Activated naive CD4-positive, alpha-beta T cell (primary cell): ENCODE measurements at places on chromosomes 5 and 9.

DNA sequence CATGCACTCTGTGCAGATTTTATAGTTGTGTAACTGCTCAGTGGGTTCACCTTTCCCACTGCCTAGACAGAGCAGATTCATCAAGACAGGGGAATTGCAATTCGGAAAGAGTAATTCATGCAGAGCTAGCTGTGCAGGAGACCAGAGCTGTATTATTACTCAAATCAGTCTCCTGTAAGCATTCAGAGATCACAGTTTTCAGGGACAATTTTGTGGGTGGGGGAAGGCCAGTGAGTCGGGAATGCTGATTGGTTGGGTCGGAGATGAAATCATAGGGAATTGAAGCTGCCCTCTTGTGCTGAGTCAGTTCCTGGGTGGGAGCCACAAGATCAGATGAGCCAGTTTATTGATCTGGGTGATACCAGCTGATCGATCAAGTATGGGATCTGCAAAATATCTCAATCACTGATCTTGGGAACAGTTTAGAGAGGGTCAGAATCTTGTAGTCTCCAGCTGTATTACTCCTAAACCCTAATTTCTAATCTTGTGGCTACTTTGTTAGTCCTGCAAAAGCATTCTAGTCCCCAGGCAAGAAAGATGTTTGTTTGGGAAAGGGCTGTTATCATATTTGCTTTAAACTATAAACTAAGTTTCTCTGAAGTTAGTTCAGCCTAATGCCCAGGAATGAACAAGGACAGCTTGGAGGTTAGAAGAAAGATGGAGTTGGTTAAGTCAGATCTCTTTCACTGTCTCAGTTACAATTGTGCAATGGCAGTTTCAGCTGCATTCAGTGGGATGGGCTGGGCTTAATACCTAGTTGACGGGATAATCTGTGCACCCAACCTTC is 12.7 kb upstream of the SVEP1 start:
- DNase-seq: no peak

DNA sequence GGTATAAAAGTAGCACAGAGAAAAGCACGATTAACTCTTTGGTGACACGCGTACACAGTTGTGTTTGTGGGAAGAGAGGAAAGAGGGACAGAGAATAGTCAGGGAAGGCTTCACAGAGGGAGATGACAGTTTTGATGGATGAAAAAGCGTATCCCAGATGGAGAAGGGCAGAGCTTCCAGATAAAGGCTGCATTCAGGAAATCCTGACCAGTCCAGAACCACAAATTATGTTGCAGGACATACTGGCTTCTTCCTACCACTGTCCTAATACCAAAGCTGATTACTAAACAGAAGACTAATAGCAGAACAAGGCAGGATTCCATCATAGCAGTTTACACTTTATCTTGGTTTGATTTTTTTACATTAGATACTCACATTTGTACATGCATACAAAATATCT is 34.5 kb downstream of the SLC31A2 start:
- DNase-seq: no peak

DNA sequence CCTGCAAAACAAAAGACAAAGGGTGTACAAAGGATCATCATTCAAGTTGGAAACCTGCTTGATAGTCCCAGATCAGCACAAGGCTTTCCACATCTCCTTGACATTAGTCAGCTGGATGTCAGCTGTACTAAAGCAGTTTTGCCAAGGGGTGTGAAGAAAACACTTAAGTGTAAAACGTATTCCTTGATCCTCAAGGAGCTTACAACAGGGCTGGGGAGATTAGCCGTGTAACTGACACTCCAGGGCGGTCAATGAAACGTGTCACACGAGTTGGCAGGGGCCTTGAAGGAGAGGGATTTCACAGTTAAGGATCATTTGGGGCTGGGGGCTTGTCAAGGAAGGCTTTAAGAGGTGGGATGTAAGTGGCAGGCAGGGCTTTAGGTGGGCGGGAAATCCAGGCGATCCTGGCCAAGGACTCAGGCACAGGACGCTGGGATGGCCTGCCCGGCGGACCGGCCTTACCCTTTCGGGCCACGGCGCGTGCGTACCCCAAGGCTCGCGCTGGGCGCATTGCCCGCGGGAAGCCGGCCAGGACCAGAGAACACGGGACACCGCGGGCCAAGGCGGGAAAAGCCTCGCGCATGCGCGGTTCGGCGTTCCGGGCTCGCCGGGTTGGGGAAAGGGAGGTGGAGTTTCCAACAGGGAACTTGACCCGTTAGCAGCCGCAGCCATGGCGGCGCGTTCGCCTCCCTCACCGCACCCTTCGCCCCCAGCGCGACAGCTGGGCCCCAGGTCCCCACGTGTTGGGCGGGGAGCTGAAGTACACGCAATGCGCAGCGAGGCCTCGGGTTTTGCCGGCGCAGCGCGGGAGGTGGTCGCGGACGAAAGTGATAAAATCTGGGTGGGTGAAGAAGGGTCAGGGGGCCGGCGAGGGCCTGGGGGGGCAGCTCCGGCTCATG is at the start of gene CNTLN:
TSS of gene CNTLN (plus strand) at position 645 of the 899 bp plus-strand sequence. CDS start at position 671, 26 bp downstream.
- DNase-seq: no peak

DNA sequence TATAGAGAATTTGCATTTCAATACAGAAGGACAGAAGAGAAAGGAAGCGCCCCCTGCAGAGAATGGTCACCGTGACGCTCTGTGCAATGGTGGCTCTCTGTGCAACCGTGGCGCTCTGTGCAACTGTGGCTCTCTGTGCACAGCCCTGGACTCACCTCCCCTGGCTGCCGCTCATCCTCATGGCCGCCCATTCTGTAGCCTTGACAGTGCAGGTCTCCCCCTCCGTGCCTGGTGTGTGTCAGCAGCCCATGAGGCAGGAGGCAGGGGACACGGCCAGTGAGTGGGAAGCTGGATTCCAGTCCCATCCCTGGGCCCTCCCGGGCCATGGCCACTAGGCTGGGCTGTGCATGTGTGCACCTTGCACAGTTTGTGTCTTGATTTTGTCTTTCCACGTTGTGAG is 12.0 kb downstream of the EXOC3 start:
- DNase-seq: no peak

DNA sequence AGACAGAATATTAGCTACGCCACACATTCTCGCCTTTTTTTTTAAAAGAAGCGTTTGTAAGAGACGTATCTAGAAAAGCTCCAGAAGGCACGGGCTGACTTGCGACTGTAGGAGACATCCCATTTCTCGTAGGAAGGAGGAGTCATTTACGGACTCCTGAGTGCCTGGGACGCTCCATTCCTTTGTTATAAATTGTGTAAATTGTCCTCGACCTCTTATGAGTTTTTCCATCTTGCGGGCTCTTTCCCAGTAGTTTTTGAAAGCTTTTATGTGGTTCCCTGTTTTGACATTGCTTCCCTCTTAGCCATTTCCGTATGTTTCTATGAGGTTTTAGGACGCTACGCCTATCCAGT is 1.0 kb downstream of the RABL6 start:
- no peak for DNase-seq

DNA sequence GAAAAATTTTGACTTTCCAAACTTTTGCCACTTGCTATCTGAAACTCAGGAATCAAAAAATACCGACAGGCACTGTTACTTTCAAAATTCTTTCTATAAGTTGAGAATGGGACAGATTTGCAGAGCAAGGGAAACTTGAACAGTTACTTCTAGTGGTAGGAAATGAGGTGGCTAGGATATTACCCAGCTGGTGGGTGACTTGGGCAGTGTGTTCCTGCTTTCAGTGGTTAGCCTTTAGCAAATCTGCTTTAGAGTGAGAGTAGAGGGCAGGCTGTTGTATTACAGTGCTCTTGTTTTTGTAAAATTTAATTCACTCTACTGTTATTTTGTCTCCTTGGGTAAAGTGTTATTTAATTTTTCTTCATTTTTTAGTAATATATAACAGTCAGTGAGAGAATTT is 40.2 kb upstream of the ROPN1L start:
- DNase-seq: no peak

GRCh38 chr5:150073677-150074076 is 12.7 kb downstream of the CSF1R start:
- no peak for DNase-seq

DNA sequence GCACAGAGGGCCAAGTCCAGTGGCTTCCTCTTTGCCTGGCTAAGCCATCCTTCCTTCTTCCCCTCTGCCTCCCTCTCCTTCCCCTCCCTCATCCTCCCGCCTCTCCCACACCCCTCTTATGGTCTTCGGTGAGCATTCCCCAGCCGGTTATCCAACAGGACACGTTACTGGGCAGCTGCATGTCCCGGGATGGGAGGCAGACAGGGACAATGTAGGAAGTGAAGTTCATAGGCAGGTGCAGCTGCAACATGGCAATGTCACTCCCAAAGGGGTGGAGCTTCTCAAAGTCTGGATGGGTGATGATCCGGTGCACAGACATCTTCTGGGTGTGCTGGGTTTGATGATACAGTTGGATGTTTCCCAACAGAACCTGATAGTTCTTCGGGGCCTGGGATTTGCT is 71.4 kb upstream of the SPTLC1 start:
- DNase-seq: no peak

- DNase-seq: no peak
Observed at GRCh38 chr5:81233080-81233634, at the start of gene CKMT2. Gene CKMT2 (plus strand): TSS chr5:81233322. CDS start chr5:81251133, 17,811 bp downstream.

DNA sequence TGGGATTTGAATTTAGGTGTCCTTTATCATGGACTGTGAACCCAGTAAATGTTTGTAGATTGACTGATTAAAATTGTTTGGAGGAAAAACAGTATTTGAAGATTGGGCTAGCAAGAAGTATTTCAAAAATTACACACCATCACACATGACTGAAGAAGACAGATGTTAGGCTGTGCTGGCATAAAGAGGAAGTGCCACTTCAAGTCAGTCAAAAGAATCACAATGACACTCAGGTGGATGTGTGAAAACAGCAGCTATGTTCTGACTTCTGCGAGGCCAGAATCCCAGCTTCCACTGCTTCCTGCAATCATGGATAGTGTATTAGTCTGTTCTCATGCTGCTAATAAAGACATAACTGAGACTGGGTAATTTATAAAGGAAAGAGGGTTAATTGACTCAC is 393.3 kb downstream of the DMRT2 start:
- DNase-seq: no peak

DNA sequence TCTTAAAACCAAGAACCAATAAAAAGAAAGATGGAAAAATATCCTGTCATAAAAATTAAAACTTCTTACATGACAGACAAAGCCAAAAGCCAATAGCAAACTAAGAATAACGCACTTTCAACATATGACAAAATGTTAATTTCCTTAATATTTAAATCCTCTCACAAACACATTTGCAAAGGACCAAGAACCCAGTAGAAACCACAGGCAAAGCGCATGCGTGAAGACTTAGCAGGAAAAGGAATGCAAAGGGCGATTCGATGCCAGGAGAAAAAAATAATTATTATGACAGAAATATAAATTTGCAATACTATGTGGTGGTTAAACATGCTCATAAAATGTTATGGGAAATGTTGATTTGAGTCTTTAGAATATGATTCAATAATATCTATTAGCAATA is 39.9 kb upstream of the OLFM1 start:
- no peak for DNase-seq

DNA sequence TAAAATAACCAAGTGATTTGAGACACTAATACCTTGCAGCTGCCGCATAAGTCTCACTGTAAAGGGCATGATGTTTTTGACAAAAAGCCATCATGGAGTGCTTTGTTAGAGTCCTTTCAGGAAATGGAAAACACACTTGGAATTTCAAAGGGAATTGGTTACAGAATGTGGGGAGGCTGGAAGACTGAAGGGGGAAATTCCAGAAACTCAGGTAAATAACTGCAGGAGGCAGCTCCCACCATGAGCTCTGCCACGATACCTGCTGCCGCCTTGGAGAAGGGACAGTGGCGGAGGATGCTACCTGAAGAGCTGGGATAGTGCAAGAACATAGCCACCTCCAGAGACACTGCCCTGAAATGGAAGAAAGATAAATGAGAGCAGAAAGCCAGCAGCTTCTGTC is 66.9 kb downstream of the PRKACG start:
- DNase-seq: no peak

DNA sequence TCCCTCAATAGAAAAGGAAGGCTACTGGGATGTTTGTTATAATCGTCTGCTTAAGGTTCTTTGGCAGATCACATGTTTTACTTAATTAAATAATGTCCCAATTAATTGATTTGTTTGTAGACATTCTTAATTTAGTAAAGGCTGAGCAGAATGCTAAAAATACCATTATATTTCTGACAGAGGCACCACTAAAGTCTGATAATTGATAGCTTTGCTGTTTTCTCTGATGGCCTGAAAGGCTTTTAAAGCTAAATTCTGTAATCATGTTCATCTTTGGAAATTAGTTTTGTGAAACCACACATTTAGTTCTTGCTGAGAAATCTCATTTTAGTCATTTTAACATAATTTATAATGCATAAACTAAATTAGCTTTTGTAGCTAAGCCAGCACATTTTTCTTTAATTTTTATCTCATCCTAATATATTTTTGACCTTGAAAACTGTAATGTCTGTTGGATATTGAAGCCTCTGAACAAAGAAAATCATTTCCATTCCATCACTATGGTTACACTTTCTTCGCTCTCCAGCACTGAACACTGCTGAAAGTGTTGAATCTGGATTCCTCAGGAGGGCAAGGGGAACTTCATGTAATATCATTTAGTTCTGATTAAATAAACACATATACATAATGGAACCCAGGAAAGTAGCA is 329.4 kb downstream of the ELAVL2 start:
- no peak for DNase-seq

DNA sequence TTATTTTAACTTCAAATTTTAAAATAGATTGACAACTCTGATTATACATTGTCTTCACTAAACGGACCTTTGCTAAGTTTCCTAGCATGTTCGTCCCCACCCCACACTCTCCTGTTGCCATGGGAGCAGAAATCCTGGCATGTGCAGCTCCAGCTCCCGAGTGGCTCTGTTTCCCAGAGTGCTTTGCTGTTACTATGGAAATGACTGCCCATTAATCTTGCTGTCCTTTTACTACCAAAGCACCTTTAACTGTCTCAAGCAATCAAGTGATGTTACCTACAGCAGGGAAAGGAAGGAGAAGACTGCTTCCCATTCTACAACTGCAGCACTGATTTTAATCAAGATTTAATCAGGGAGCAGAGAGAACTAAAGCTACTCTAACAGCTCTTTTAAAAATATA is 212.0 kb upstream of the KIF2A start:
- DNase-seq: no peak

DNA sequence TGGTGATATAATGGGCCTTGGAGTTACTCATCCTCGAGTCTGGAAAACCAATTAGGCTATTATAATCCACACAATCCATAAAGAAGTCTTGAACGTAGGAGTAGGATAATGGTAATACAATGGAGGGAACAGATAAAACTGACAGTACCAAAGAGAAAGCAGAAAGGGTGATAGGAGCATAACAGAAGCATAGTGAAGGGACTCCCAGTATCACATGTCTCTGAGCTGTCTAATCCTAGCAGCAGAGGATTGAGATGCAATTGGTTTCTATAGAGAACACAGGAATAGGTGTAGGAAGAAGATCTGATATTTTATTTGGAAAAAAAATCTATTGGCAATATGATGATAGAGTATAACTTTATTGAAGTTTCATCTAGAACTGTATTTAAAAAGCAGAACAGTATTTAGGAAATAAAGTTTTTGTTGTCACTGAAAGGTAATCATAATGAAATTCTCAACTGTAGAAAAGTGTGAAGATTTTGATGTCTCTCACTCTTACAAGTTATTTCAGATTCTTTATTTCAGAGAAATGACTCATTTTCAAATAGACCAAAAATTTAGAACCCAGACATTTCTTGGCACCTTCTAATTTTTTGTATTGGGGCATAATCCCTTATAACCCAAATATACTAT is 25.4 kb downstream of the SRFBP1 start:
- DNase-seq: no peak
